ENCODE measurements at places on chromosomes 1 and 21.

DNA sequence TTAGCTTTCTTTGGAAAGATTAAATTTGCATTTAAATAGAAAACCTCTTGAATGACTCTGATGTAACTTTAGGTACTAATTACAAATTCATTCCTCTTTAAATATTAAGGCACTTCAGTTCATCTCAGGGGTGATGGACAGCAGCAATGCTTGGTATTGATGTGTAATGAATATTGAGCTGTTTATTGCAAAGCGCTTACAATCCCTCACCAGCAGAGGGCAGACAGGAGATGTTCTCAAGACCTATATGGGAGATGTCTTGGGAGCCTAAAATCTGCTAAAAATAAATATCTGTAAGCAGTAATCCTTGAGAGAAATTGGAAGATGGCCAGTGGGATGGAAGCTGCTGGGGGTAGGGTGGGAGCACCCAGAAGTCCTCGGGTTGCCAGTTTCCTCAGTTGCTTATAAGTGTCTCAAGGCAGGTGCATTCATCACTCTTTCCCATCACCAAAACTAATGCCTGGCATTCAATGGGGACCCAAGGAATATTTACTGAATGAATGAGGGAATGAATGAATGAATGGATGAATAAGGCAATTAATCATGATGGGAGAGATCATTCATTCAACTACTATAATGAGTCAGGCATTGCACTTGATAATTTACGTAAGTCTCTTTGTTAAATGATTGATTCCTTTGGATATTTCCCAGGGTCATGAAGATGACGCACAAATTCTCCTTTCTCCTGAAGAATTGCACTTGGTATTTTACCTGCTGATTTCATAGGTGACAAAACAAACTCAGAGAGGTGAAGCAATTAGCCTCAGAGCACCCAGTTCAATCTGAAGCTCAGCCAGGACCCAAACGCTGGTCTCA is 2.3 kb downstream of the KLHDC8A start:
- DNase-seq: peak; percentile 43

- DNase-seq: no peak
Measured at GRCh38 chr1:67407498-67407897, 22.7 kb downstream of the SERBP1 start.

GRCh38 chr1:154902938-154903566 is 33.0 kb upstream of the KCNN3 start:
- DNase-seq: no peak

- DNase-seq: peak; percentile 82
Measured at GRCh38 chr1:84853741-84854721, 39.0 kb downstream of the LPAR3 start.

DNA sequence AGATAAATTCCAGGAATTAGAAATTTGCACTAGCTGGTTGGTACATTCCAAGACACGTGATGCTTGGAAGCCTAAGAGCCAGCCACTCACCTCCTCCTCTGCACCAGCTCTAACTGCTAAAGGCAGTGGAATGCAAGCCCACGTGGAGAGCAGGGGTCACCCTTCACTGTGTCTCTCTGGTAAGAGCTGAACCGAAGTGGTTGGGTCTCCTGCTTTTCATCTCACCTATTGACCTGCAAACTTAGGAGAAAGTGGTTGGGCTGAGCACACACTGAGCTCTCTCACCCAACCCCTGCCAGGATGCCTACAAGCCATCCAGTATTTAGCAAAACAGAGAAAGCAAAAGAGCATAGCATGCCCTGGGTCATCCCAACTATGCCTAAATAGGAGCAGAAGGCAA is 19.3 kb downstream of the HAO2 start:
- no peak for DNase-seq
